Right lobe of liver (tissue), 6 donors: ENCODE measurements at places on chromosomes 11 and 22.
A peak's percentile ranks its signal among the peaks of the same experiment; 100 is the strongest.

- no peak for DNase-seq
Measured at GRCh38 chr22:44396021-44396726, 83.4 kb upstream of the SHISAL1 start.

- peak; percentile 14 for DNase-seq
Measured at GRCh38 chr11:1196516-1197391, 26.1 kb upstream of the MUC5B start.

- no peak for DNase-seq
Measured at GRCh38 chr22:40560994-40561515, 75.5 kb downstream of the MRTFA start.

DNA sequence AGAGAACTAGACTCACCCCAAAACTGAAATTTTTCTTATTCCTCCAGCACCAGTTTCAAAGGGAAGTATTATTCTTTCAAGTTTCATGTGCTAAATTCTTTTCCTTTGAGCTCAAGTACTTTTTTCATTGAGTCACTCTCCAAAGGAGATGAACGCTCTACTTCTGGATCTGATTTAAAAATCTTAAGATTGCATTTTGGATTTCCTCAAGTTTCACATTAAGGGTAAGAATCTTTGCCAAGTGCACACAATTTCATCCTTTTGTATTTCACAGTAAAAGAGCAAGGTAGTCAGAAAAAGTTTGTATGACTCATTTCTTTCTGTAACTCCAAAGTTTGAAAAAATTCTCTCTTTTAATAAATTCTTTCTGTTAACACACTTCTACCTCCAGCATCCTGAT lies 435.5 kb downstream of the RAB38 start:
- no peak for DNase-seq

DNA sequence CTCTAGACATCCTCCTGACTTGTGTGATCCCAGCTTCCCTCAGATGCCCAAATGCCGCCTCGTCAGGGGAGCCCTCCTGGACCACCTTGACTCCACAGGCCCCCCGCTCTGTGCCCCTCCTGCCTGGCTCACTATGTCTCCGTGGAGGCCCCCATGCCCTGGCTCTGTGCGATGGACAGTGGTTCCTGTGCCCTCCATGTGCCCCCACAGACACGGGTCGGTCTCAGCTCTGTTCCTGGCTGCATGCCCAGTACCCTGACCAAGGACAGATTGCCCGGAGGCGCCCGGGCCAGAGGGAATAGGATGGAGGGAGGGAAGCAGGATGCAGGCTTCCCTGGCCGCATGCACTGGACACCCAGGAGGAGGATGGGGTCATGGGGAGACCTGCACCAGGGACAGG lies 1274.6 kb downstream of the BRD1 start:
- no peak for DNase-seq

- DNase-seq = no peak
Measured at GRCh38 chr11:95849087-95849825, 59.0 kb downstream of the CEP57 start.

DNA sequence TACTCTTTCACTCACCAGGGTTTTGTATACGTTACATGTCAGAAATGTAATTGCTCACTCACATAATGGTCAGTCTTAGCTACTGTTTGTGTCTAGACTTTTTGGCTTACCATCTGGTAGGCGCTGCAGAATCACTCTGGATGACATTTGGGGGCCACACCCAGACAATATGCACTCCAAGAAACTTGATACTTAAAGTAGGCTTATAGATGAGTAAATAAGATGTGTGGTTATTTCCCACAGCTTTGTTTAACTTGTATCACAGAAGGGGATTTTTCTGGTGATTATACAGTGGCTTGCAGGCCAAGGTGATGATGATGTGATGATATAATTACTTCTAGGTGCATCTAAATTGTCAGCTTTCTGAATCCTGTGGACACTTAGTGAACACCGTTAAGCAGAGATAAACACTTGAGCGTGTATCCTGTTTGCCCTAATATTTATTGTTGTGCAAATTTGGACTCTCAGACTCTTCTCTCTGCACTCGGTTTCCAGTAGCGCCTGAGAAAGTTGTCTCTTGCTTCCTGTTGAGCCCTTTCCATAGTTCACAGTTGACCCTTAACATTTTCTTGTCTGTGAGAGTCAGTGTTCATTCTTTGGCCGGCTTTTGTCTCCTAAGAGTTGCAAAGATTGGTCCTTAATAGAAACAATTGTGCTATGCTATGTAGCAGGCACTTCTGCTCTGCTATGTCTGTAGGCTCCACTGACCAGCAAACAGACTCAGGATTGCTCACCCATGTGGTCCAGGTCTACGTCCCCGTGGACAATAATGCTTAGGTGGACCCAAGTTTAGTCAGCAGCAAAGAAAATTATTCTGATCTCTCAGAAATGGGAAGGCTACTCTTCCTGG lies 89.3 kb downstream of the PRR5L start:
- no peak for DNase-seq

GRCh38 chr11:110805756-110806155 lies 93.5 kb upstream of the ARHGAP20 start:
- DNase-seq = no peak

- no peak for DNase-seq
Measured at GRCh38 chr11:6681949-6682348, 1.2 kb downstream of the MRPL17 start.

- DNase-seq = no peak
Measured at GRCh38 chr11:18727479-18728236, 1.7 kb upstream of the IGSF22 start.

GRCh38 chr11:47558695-47559094 lies 5.8 kb upstream of the CELF1 start:
- DNase-seq = no peak

GRCh38 chr22:43237280-43237679 lies 50.3 kb upstream of the TTLL12 start:
- peak; percentile 74 for DNase-seq

DNA sequence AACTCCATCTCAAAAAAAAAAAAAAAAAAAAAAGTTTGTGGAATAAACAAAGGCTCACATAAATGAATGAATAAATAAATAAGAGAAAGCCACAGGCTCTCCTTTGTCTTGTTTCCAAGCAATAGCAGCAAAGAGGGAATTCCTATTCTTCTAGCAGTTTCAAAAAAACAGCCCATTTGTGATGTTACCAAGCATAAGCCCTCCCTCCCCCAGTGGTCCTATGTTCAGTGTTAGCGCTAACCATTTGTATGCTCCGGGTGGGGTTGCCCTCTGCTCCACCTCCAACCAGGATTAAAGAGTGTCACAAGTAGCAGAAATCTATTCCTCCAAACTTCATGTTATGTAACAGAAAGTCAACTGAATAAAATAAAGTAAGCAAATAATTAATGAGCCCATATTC lies 1215.0 kb upstream of the TENM4 start:
- DNase-seq = no peak

- no peak for DNase-seq
Measured at GRCh38 chr11:75873417-75874221, 58.6 kb downstream of the UVRAG start.

GRCh38 chr11:2789791-2790567 lies 90.2 kb upstream of the KCNQ1OT1 start:
- peak; percentile 42 for DNase-seq

DNA sequence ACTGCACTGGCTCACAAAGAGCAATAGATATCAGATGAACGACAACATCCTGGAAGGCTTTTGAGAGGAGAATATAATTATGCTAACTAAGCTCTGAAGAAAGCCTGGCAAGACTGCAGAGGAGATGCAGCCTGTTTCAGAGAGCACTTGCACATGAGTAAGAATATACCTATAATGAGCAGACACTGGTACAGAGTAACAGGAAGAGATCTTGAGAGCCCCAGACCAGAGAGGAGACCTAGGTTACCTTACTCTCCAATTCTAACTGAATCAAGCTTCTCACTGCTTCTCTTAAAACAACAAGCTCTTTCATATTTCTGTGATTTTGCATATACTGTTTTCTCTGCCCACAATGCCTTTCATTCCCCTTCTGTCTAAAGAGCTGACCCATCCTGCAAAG lies 66.5 kb downstream of the FAM168A start:
- DNase-seq = no peak

GRCh38 chr11:24122291-24122690 lies 374.6 kb upstream of the LUZP2 start:
- no peak for DNase-seq

- no peak for DNase-seq
Measured at GRCh38 chr11:45051621-45052020, 94.8 kb upstream of the PRDM11 start.

DNA sequence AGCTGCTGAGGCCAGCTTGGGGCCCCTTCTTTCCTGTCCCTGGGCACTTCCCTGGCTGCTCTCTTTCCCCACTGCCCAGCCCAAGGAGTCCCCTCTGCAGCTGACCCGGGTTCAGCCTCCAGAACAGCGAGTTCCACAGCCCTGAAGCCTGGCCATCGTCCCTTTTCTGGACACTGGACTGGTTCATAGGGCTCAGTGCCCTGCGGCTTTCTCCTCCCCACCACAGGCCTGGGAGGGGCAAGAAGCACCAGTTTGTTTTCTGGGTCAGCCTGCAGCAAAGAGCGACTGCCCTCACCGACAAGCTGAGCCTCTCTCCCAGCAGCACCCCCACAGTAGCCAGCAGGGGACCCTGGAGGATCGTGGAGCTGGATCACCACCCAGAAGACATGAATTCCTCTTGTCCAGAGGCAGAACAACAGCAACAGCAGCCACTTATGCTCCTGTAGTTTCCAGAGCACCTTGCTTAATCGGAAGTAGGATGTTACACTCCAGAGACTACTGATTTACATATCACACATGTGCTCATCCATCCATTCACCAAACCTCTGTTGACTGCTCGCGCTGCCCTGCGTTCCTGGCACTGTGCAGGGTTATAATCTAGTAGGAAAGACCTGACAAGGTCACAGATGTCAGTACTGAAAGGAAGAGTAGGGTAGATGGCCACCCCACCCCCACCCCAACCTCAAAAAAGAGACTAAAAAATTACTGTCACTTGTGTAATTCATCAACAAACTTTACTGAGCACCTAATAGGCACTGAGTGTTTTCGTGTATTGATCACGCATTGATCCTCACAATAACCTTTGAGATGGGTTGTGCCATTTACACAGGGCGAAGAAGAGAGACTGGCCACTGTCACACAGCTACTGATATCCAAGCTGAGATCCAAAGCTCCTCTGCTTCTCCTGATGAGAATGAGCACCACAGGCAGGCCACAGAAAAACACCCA lies 13.0 kb upstream of the CXCR5 start:
- DNase-seq = peak; percentile 37

- no peak for DNase-seq
Measured at GRCh38 chr22:47194476-47195155, 432.2 kb downstream of the TBC1D22A start.

GRCh38 chr11:15307619-15308024 lies 192.9 kb downstream of the INSC start:
- DNase-seq = no peak

DNA sequence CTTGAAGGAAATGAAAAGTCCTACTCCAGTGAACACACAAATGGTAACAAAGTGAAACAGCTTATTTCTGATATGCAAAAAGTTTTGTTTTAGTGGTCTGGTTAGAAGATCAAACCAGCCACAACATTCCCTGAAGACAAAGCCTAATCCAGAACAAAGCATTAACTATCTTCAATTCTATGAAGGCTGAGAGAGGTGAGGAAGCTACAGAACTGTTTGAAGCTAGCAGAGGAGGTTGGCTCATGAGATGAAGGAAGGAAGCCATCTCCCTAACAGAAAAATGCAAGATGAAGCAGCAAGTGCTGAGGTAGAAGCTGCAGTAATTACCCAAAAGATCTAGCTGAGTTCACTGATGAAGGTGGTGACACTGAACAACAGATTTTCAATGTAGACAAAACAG lies 168.4 kb downstream of the IGLL1 start:
- DNase-seq = no peak

DNA sequence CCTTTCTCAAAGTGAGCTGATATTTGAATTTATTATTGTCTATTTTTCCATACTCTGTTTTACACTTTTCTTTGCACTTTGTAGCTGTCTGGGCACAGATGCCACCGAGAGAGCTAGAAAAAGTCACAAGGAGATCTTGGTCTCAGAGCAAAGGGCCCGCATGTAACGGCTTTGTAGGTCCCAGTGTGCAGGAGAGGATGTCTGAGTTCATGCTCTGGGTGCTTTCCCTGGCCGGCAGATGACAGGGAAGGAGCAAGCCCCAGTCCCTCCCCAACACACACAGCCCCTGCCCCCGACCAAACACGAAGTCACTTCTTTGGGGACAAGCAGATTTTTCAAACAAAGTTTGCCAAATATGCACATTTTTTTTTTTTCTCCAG lies 55.8 kb downstream of the SMIM38 start:
- no peak for DNase-seq

DNA sequence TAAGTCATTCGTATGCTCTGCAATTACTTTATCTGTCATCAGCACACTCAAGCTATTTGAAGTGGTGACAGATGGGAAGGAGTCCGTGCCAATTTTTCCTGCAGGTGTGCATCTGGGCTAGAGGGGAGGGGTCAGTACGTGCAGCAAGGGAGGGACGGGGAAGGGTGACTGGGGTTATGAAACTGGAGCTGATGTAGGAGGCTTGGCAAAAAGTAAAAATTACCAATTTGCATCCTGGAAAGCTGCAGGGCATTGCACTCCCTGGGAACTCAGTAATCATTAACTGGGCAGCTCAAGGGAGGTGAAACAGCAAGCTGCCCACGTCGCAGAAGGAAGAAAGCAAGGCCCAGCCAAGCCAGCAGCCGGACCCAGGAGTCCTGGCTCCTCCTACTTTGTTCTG lies 87.1 kb upstream of the TMEM45B start:
- peak; percentile 67 for DNase-seq

DNA sequence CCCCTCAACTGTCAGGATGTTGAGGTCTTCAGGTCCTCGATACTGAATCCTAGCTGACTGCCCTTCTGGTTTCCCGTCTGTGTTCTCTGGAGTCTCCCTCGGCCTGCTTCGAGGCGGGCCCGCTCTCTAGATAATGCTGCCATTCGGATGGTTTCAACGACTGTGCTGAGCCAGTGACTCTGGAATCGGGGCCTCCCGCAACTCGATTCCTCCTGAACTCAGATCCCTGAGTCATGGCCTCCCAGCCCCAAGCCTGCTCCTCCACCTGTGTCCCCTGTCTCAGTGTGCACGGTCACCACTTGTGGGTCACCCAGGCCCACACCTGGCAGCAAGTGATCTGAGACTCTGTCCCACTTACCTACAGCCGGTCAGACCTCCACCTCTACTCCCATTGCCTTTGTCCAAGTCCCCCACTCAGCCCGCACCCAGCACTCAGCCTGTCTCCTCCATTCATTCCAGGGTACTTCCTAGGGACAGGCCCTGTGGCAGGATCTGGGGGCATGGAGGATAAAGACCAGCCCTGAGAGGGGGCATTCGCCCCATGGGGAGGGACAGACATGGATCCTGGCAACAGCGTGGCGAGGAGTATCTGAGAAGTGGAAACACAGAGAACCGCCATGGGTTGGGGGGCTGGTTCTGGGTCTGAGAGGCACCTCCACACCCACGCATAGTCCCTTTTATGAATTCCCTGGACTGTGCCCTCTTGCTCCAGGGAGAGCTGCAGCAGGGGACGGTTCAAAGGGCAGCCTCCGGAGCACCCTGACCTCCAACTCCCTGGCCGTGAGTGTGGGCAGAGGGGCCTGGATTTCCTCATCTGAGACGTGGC lies 14.3 kb downstream of the MPST start:
- peak; percentile 75 for DNase-seq

GRCh38 chr11:72136684-72137262 lies 1.2 kb downstream of the FOLR3 start:
- peak; percentile 43 for DNase-seq

- DNase-seq = no peak
Measured at GRCh38 chr11:33663121-33663520, 37.5 kb downstream of the C11orf91 start.
